ENCODE measurements at places on chromosomes 11 and 22. TPM values are rescaled to one million over a fixed set of nuclear protein-coding genes. Genes with fewer than 3 reads are reported as not detected.

- no peak overlapping the region for H3K4me3 ChIP-seq
- no peak overlapping the region for H3K27ac ChIP-seq
- H3K27me3 ChIP-seq, result no peaks in the 10 kb centered on the region
- DNase-seq, result no peak
- no peaks in the 10 kb centered on the region for H3K4me1 ChIP-seq
Measured at GRCh38 chr11:991034-991433, 45.5 kb downstream of the MUC6 start.

GLYAT gene
- total RNA-seq, result not detected

ANO9 gene
- not detected for total RNA-seq

MYEOV gene
- 6.8 TPM for total RNA-seq

FHIP1B gene
- total RNA-seq, result 5.9 TPM

GRCh38 chr11:16186680-16187079 lies 169.7 kb downstream of the SOX6 start:
- peaks cover 1% of the 10 kb centered on the region for H3K4me1 ChIP-seq
- no peak overlapping the region for H3K4me3 ChIP-seq
- H3K27ac ChIP-seq, result no peak overlapping the region
- no peaks in the 10 kb centered on the region for H3K27me3 ChIP-seq

GRCh38 chr22:26481694-26482093 lies 1.9 kb downstream of the HPS4 start:
- H3K36me3 ChIP-seq, result peaks cover 11% of the 10 kb centered on the region
- no peak overlapping the region for H3K27ac ChIP-seq
- no peak for DNase-seq

DNA sequence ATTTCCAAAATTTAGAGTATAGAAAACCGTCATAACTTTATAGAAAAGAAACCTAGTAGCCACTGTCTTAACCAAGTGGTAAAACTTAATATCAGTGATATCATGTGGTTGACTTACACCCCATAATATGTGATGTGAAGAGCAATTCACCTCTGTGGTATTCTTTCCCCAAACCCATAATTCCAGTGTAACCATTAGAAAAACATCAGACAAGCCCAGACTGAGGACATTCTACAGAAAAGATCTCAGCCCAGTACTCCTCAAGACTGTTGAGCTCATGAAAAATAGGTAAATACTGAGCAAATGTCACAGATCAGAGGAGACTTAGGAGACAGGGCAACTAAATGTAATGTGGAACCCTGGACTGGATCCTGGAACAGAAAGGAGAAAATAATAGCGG lies 134.6 kb downstream of the PGR start:
- no peaks in the 10 kb centered on the region for H3K4me1 ChIP-seq
- no peak overlapping the region for H3K4me3 ChIP-seq
- no peaks in the 10 kb centered on the region for H3K36me3 ChIP-seq
- no peak overlapping the region for H3K27ac ChIP-seq
- no peak for DNase-seq

GRCh38 chr11:15590132-15590531 lies 475.4 kb downstream of the INSC start:
- H3K4me3 ChIP-seq, result no peak overlapping the region
- no peak overlapping the region for H3K27ac ChIP-seq
- peak; percentile 2 for DNase-seq
- H3K4me1 ChIP-seq, result no peaks in the 10 kb centered on the region

SLC16A8 gene
- total RNA-seq, result not detected

SLC22A25 gene
- total RNA-seq, result not detected

DNA sequence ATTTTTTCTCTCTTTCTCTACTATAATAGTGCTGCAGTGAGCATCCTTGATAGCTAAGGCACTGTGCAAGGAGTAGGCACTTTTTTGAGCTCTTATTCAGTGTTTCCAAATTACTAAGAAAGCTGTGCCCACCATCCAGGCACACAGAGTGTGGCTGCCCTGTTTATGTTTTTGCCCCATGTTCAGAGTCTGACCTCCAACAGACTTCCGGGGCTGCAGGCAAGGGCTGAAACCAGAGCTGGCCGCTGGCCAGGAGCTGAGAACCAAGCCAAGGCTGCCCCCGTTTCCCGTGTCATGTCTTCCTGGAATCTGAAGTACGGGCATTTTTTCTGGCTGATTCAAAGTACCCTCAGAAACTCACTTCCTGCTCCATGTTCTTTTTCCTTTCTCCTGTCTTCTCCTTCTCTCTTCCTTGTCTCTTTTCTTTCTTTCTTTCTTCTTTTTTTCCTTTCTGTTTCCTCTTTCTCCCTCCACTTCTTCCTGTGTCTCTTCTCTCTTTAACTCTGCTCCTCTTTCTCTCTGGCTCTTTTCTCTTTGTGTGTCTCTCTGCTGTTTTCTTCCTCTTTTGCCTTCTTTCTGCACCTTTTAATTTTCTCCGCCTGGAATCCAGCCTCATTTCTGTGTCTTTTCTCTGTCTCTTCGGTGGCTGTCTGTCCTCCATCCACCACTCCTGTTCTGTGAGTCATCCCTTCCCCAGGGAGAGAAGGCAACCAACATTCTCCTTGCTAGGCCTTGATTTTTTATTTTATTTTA lies 17.0 kb upstream of the KCTD14 start:
- DNase-seq, result peak; percentile 85
- no peaks in the 10 kb centered on the region for H3K27me3 ChIP-seq
- peak overlapping the region; percentile 96 for H3K27ac ChIP-seq
- no peak overlapping the region for H3K4me3 ChIP-seq

DNA sequence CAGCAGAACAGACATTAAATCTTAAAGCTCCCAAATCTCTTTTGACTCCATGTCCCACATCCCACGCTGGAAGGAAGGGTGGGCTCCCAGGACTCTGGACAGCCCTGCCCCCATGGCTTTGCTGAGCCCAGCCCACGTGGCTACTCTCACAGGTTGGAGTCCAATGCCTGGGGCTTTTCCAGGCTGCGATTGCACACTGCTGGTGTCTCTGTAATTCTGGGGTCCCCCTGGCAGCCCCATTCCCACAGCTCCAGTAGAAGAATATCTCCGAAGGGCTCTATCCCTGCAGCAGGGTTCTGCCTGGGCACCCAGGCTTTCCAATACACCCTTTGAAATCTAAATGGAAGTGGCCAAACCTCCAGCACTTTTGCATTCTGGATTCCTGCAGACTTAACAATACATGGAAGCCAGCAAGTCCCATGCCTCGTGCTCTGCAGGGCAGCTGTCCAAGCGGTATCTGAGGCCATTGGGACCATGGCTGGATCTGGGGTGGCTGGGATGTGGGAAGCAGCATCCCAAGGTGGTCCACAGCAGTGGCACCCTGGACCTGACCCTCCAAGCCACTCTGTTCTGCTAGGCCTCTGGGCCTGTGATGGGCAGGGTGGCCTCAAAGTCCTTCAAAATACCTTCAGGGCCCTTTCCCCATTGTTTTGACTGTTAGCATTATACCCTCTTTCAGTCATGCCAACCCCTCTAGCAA lies 47.9 kb upstream of the TH start:
- H3K4me3 ChIP-seq, result no peak overlapping the region
- DNase-seq, result no peak
- H3K27me3 ChIP-seq, result peaks cover 35% of the 10 kb centered on the region
- no peaks in the 10 kb centered on the region for H3K36me3 ChIP-seq
- no peak overlapping the region for H3K27ac ChIP-seq

DNA sequence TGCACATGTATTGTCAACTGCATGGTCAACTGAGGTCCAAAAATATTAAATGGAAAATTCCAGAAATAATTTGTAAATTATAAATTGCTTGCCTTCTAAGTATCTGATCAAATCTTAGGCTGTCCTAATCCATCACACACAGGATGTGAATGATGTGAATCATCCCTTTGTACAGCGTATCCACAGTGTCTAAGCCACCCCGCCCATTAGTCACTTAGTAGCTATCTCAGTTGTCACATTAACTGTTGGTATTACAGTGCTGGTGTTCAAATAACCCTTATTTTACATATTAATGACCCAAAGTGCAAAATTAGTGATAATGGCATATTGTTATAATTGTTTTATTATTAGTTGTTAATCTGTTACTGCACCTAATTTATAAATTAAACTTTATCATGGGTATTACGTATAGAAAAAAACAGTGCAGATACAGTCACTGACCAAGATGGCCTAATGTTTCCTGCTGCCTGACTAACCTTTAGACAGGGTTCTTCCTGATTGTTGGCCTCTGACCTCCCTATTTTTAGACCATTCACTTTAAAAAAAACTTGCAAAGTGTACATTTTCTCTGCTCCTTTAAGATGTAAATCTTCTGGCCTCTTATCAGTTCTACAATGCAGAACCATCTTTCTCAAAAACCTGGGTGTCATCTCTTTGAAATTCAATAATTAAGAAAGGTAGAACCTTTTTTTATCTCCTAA lies 2.9 kb upstream of the SVIP start:
- H3K4me3 ChIP-seq, result no peak overlapping the region
- H3K4me1 ChIP-seq, result no peaks in the 10 kb centered on the region
- H3K36me3 ChIP-seq, result no peaks in the 10 kb centered on the region
- no peaks in the 10 kb centered on the region for H3K27me3 ChIP-seq

DNA sequence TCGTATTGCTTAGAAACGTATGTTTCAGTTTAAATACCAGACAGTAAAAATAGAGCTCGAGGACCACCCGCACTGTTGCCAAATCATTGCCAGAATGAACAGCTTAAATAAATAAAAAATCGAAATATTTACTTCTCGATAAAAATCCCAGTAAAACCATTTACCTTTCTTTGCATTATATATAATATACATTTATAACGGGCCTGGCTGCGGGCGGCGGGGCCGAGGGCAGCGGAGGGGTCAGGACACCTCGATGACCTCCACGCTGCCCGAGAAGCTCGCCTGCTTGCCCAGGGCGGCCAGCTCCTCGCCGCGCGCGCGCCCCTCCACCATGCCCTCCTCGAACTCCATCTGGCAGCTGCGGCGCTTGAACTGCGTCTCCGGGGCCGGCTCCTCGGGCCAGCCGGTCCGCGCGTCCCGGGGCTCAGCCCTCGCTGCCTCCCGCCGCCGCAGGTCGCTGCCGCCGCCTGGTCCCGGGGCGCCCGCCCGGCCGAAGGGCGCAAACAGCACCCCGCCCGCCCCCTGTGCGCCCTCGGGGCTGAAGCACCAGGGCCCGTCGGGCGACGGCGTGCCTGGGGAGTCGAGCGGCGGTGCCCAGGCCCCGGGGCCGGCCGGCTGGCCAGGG lies 15.7 kb downstream of the DUSP8 start:
- no peak overlapping the region for H3K27ac ChIP-seq
- H3K4me1 ChIP-seq, result peaks cover 20% of the 10 kb centered on the region
- no peaks in the 10 kb centered on the region for H3K27me3 ChIP-seq
- no peak for DNase-seq
- H3K36me3 ChIP-seq, result peaks cover 9% of the 10 kb centered on the region
- H3K4me3 ChIP-seq, result no peak overlapping the region

DNA sequence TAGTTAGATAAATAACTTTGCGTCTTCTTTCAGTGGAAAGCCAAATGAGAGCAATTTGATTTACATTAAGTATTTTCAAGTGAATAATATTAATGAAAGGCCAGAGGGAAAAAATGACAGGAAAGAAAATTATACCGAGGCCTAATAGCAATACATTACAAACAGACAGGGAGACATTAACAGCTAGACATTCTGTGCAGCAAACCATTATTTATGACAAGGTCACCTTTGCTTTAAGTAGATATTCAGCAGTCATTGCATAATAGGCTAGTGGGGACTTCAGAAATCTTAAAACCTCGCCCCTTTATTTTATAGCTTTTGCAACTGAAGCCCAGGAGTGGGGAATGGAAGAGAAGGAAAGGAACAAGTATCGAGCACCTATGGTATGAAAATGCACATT lies 321.6 kb downstream of the GRM5 start:
- no peak for DNase-seq
- no peaks in the 10 kb centered on the region for H3K27me3 ChIP-seq
- no peaks in the 10 kb centered on the region for H3K36me3 ChIP-seq
- H3K4me3 ChIP-seq, result no peak overlapping the region
- H3K27ac ChIP-seq, result no peak overlapping the region

DNA sequence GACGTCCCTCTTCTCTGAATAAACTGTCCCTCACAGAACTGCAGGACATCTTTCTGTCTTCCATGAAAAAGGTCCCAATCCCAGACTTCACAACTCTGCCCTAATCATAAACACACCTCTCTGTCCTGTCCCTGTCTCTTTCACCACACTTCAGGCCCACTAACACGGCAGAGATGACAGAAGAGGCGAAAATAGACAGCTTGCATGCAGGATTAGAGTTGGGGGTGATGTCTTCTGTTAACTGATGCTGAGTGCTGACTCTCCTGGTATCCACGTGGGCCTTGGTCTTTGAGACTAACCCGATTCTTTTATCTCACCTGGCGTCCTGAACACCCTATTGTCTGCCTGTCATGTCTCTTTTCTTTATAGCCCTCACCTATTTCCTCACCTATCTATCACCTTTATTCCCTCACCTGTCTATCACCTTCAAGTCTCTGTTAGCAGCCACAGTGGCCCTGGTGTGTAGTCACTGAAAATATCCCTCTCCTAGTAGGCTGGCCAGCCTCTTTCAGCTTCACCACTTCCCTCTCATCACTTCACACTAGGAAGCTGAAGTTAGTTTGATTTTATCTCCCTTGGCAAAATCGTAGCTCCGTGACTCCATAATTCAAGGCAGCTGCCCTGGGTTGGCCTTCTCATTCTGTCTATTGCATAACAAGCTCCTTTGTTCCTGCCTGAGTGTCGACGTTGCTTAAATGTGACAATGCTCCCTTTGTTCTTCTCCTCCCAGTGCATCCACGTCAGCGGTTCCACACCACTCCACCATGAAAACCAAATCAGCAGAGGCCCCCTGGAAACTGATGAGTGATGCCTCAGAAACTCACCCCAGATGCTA lies 30.6 kb upstream of the DRD2 start:
- H3K4me1 ChIP-seq, result no peaks in the 10 kb centered on the region
- no peak overlapping the region for H3K4me3 ChIP-seq

GRCh38 chr11:96267496-96268032 lies 75.4 kb downstream of the MAML2 start:
- no peaks in the 10 kb centered on the region for H3K27me3 ChIP-seq
- peak; percentile 27 for DNase-seq
- H3K4me1 ChIP-seq, result peaks cover 17% of the 10 kb centered on the region

INS gene
- total RNA-seq, result not detected

PKP3 gene
- total RNA-seq, result 2.2 TPM

GRCh38 chr11:59206635-59207034 lies 6.1 kb downstream of the MPEG1 start:
- H3K27me3 ChIP-seq, result peaks cover 6% of the 10 kb centered on the region
- H3K4me1 ChIP-seq, result peaks cover 13% of the 10 kb centered on the region
- no peak overlapping the region for H3K27ac ChIP-seq
- H3K4me3 ChIP-seq, result no peak overlapping the region
- peak; percentile 25 for DNase-seq
- peaks cover 25% of the 10 kb centered on the region for H3K36me3 ChIP-seq

GRM5 gene
- total RNA-seq, result under 0.01 TPM

GRCh38 chr22:29205594-29206371 lies at the start of gene EMID1:
EMID1 (plus strand) TSS chr22:29205896; CDS start chr22:29206039, 143 bp downstream.
- H3K27ac ChIP-seq, result no peak within 1 kb of the TSS
- H3K36me3 ChIP-seq, result no peaks in the 10 kb centered on the region
- peak within 1 kb of the TSS; percentile 34 for H3K4me3 ChIP-seq
- H3K4me1 ChIP-seq, result peaks cover 9% of the 10 kb centered on the region
- DNase-seq, result peak; percentile 9

ARHGAP20 gene
- 2.8 TPM for total RNA-seq

- no peaks in the 10 kb centered on the region for H3K36me3 ChIP-seq
- H3K27ac ChIP-seq, result no peak overlapping the region
- no peaks in the 10 kb centered on the region for H3K27me3 ChIP-seq
Measured at GRCh38 chr11:70569996-70570692, 171.8 kb downstream of the CTTN start.
